ENCODE measurements at places on chromosomes 4 and X.

GRCh38 chr4:77917601-77918000 is 55.0 kb downstream of the MRPL1 start:
- H3K4me3 ChIP-seq = no peak overlapping the region
- no peaks in the 10 kb centered on the region for H3K27me3 ChIP-seq
- no peak overlapping the region for H3K27ac ChIP-seq

DNA sequence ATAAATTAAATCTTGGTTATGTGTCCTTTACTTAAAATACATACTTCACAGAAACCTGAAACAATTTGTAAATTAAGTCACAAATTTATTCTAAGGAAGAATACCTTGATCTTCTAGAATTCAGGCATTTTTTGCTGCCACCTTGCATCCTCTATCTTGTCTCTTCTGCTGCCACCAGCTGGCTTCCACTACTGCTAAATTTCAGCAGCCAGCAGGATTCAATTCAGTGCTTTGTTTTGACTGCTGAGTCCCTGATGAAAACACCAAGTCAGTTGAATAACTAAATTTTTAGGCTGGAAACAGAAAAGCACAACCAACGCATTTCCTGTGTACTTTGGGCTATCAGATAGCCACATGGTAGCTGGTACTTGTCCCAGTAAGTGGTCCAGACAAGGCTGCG is 2.4 kb upstream of the MBTPS2 start:
- no peaks in the 10 kb centered on the region for H3K36me3 ChIP-seq
- no peak overlapping the region for H3K27ac ChIP-seq
- peaks cover 10% of the 10 kb centered on the region for H3K4me1 ChIP-seq
- H3K4me3 ChIP-seq = no peak overlapping the region
- H3K27me3 ChIP-seq = no peaks in the 10 kb centered on the region
- DNase-seq = no peak

- H3K27me3 ChIP-seq = no peaks in the 10 kb centered on the region
- H3K36me3 ChIP-seq = peaks cover 1% of the 10 kb centered on the region
- DNase-seq = no peak
- no peak overlapping the region for H3K4me3 ChIP-seq
- H3K4me1 ChIP-seq = peaks cover 16% of the 10 kb centered on the region
- H3K27ac ChIP-seq = no peak overlapping the region
These were observed 14.0 kb downstream of the ARHGEF6 start for GRCh38 chrX:136766785-136767103.

- no peak overlapping the region for H3K27ac ChIP-seq
- no peak for DNase-seq
- H3K4me3 ChIP-seq = no peak overlapping the region
- H3K36me3 ChIP-seq = no peaks in the 10 kb centered on the region
These were observed 98.1 kb downstream of the MGST2 start for GRCh38 chr4:139763672-139764071.

DNA sequence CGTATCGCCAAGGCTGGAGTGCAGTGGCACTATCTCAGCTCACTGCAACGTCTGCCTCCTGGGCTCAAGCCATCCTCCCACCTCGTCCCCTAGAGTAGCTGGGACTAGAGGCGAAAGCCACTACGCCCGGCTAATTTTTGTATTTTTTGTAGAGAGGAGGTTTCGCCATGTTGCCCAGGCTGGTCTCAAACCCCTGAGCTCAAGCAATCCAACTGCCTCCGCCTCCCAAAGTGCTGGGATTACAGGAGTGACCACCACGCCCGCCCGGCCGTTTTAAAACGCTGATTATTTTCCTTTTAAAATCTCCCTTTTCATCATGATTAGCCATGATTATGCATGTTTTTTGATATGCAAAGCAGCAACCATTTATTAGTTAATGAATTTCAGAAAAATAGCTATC is 2.2 kb downstream of the N4BP2 start:
- H3K36me3 ChIP-seq = no peaks in the 10 kb centered on the region
- no peaks in the 10 kb centered on the region for H3K27me3 ChIP-seq
- H3K4me3 ChIP-seq = peak overlapping the region; percentile 45
- DNase-seq = no peak
- peaks cover 24% of the 10 kb centered on the region for H3K4me1 ChIP-seq

GRCh38 chrX:147958291-147958690 is 22.8 kb upstream of the FMR1NB start:
- H3K27me3 ChIP-seq = peaks cover 7% of the 10 kb centered on the region
- peaks cover 4% of the 10 kb centered on the region for H3K36me3 ChIP-seq
- no peak overlapping the region for H3K27ac ChIP-seq

DNA sequence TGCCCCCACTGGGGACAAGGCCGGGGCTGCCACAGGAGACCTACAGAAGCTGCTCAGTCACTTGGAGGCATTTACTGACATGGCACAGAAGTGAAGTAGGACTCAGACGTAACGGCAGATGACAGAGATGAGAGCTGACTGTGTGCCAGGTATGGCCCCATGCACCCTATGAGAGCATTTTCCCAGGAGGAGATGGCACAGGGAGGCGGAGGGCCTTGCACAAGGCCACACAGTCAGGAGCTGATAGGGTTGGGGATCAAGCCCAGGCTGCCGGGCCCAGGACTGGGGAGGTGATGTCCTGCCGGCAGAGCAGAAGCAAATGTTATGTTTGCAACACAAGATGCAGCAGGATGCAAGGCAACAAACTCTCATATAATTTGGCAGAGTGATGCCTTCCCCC is 34.1 kb downstream of the NAT8L start:
- DNase-seq = no peak
- no peaks in the 10 kb centered on the region for H3K4me1 ChIP-seq
- H3K36me3 ChIP-seq = peaks cover 9% of the 10 kb centered on the region
- H3K27me3 ChIP-seq = peaks cover 5% of the 10 kb centered on the region
- H3K4me3 ChIP-seq = no peak overlapping the region

- H3K4me3 ChIP-seq = no peak overlapping the region
- DNase-seq = no peak
- no peaks in the 10 kb centered on the region for H3K4me1 ChIP-seq
- H3K36me3 ChIP-seq = no peaks in the 10 kb centered on the region
- H3K27me3 ChIP-seq = peaks cover 2% of the 10 kb centered on the region
- no peak overlapping the region for H3K27ac ChIP-seq
These were observed 66.5 kb downstream of the AR start for GRCh38 chrX:67610282-67610681.

DNA sequence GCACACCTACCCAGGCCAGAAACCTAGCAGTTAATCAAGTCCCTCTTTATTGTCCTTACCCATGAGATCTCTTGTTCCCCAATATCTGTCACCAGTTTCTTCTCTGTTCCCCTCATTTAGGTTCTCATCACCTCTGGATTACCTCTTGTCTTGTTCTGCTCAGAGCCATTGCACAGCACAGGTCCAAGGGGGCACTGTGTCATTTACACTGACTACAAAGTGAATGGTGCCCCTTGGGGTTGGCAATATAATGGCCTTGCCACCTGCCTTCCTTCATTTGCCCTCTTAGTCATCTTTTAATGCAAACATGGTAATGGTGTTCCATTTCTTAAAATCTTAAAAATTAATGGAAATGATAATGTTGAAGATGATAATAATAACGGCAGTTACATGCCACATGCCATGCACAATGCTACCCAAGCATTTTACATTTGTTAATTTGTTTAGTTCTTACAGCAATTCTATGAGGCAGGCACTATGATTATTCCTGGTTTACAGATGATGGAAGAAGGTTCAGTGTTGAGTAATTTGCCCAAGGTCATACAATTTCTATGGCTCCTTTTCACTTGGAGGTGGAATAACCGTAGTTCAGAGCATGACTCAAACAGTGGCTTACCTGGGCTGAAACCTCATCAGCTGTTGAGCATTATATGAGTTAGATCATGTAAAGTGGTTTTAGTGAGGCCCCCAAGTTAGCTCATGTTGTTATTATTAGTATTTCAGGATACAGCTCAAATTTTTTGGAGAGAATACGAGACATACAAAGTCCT is 117.9 kb downstream of the RASL11B start:
- DNase-seq = no peak
- H3K4me3 ChIP-seq = no peak overlapping the region
- no peak overlapping the region for H3K27ac ChIP-seq
- no peaks in the 10 kb centered on the region for H3K36me3 ChIP-seq
- H3K4me1 ChIP-seq = no peaks in the 10 kb centered on the region

- no peaks in the 10 kb centered on the region for H3K4me1 ChIP-seq
- H3K4me3 ChIP-seq = no peak overlapping the region
- H3K27ac ChIP-seq = no peak overlapping the region
- no peak for DNase-seq
These were observed 388.4 kb upstream of the TEX13C start for GRCh38 chrX:124931241-124931640.

DNA sequence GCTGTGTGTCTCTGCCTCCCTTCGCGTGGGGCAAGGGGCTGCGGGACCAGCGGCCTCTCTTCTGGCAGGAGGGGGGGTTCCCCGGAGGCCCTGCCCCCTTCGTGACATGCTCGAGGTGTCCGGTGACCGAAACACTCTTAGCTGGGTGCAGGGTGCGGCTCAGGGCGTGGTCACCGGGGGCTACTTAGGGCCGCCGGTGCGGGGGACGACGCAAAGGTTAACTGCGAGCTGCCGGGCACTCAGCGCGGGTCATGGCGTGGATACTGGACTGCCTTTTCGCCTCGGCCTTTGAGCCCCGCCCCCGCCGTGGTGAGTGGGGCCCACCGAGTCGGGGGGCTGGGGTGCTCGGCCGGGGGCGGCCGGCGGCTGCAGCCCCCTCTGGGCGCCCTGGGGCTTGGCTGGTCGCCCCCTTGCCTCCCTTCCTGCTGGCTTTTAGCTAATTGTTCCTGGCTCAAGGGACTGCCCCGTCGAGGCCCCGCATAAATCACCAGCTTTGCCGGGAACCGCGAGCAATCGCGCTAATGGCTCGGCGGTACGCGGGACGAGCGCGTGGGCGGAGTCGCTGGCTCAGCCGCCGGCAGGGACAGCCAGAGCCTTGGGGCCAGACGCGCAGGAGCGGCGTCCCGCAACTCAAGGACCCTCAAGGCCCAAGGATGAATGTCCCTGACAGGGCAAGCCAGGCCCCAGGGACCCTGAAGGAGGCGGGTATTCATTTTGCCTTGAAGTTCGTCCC is at the start of gene ARHGAP36:
TSS of gene ARHGAP36 (plus strand) at position 211 of the 733 bp plus-strand sequence. CDS start 23,320 bp downstream, outside the sequence.
- no peak within 1 kb of the TSS for H3K4me3 ChIP-seq
- no peaks in the 10 kb centered on the region for H3K4me1 ChIP-seq
- H3K36me3 ChIP-seq = no peaks in the 10 kb centered on the region
- H3K27ac ChIP-seq = no peak within 1 kb of the TSS

DNA sequence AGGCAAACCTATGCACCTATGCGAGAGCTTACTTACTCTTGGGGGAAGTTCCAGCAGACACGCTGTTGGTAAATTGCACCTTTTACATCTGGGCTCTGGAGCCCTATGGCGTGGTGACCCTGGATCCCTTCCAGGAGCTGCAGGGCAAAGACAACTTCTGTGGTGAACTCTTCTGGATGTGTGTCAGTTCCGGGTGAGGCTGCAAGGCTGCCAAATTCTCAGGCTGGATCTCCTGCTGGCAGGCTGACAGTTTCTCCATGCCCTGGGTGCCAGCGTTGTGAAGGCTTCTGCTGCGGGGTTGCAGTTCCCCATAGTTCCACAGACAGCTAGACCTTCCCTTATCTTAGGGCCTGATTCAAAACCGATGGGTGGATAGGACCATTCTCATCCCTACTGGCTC is 37.9 kb downstream of the RAP2C start:
- H3K27me3 ChIP-seq = peaks cover 9% of the 10 kb centered on the region
- no peak for DNase-seq
- no peaks in the 10 kb centered on the region for H3K36me3 ChIP-seq
- H3K4me3 ChIP-seq = no peak overlapping the region
- H3K27ac ChIP-seq = no peak overlapping the region

- no peak overlapping the region for H3K4me3 ChIP-seq
- DNase-seq = no peak
- H3K27ac ChIP-seq = no peak overlapping the region
- H3K27me3 ChIP-seq = no peaks in the 10 kb centered on the region
These were observed 29.7 kb downstream of the SLIT2 start for GRCh38 chr4:20281453-20281852.

- H3K4me3 ChIP-seq = no peak overlapping the region
- H3K4me1 ChIP-seq = no peaks in the 10 kb centered on the region
- no peak overlapping the region for H3K27ac ChIP-seq
- H3K36me3 ChIP-seq = no peaks in the 10 kb centered on the region
- no peak for DNase-seq
- no peaks in the 10 kb centered on the region for H3K27me3 ChIP-seq
These were observed 958.8 kb downstream of the CCSER1 start for GRCh38 chr4:91085961-91086360.

DNA sequence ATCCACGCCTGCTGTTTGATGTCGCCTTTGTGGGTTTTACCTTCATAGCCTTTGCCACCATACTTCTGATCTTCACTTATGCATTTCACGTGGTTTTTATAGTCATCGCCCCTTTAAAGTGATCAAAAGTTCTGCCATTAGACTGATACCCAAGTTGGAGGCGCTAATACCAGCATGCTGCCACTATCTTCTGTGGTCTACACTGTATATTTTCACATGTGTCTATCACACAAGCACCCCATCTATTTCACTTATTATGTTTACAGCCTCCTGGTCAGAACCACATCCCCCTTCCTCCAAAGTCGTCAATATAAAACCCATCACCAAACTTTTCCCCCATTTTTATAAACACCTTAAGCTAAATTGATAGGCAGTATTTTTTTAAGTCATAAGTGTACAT is 8.2 kb downstream of the LYAR start:
- peaks cover 16% of the 10 kb centered on the region for H3K4me1 ChIP-seq
- no peak overlapping the region for H3K27ac ChIP-seq
- H3K27me3 ChIP-seq = no peaks in the 10 kb centered on the region
- no peak overlapping the region for H3K4me3 ChIP-seq
- DNase-seq = no peak
- H3K36me3 ChIP-seq = peaks cover 22% of the 10 kb centered on the region

DNA sequence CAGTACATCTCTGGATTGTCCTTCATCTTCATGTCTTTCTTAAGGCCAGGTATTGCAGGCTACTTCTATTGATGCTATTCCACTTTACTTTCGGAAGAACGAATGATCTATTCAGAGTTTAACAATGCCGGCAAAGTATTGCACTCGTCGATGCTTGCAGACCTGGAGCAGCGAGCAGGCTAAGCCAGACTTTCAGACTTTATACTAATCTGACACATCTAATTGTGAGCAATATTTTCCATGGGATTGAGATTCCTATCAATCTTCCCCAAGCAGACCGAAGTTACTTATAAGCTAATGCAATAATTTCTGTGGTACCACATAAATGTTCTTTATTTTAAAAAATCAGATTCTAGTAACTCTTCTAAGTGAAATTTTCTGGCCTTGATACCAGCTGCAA is 1.6 kb downstream of the EMCN start:
- no peaks in the 10 kb centered on the region for H3K36me3 ChIP-seq
- H3K27me3 ChIP-seq = peaks cover 13% of the 10 kb centered on the region
- H3K4me1 ChIP-seq = peaks cover 8% of the 10 kb centered on the region
- no peak overlapping the region for H3K27ac ChIP-seq
- DNase-seq = no peak

DNA sequence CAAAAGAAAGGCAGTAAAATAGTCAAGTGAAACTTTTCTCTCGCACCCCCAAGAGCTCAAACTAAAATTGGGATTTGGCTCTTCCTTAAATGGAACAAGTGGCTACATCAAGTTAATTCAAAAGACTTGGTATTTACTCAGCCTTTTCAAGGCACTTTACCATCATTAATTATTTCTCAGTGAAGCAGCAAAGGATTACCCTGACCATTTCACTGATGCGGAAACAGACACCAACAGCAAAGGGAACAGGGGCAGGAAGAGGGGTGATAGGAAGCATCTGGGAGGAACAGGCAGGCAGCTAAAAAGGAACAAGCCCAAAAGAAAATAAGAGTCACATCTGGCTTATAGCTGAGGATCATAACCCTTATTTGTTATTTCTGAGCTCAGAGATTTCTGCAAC is 2.7 kb downstream of the SCML2 start:
- peaks cover 10% of the 10 kb centered on the region for H3K27me3 ChIP-seq
- H3K4me3 ChIP-seq = no peak overlapping the region
- H3K36me3 ChIP-seq = no peaks in the 10 kb centered on the region
- no peaks in the 10 kb centered on the region for H3K4me1 ChIP-seq

- H3K4me3 ChIP-seq = peak overlapping the region; percentile 94
- DNase-seq = no peak
- H3K27ac ChIP-seq = peak overlapping the region; percentile 90
- peaks cover 2% of the 10 kb centered on the region for H3K27me3 ChIP-seq
- peaks cover 52% of the 10 kb centered on the region for H3K4me1 ChIP-seq
These were observed 1.0 kb upstream of the GRPEL1 start for GRCh38 chr4:7068883-7069282.

All from natural killer cell treated with Interleukin-12 subunit alpha and Interleukin-12 subunit beta and Interleukin-15 and Interleukin-18, amount 100 ng/mL, for 72 hours (primary cell).